ENCODE measurements at places on chromosomes 5 and 9. TPM values are rescaled to one million over a fixed set of nuclear protein-coding genes. Genes with fewer than 3 reads are reported as not detected.

The ADAMTS16 gene
- total RNA-seq = 0.37 TPM

The TRAF1 gene
- 6.5 TPM for total RNA-seq

The GFI1B gene
- 9.7 TPM for total RNA-seq

The CAMK4 gene
- total RNA-seq = 35.4 TPM

The TSLP gene
- total RNA-seq = 1.7 TPM
